ENCODE measurements at places on chromosomes 7 and 10. TPM values are rescaled to one million over a fixed set of nuclear protein-coding genes. Genes with fewer than 3 reads are reported as not detected.

DNA sequence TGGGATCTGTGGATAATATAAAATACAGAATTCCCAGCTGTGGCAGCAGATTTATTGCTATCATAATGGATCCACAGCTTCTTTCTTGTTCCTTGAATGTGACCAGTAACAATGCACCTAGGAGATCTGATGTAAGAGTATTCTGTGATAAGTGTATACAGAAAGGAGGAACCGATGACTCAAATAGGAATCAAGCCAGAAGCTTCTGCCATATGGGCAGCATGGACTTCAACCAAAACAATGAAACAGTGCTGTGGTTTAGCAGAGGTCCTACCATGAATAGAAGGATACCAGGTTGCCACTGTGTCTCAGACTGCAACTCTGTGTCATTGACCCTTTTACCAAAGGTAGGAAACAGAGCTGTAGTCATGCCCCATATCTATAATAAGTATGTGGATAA is 81.8 kb downstream of the PTPRZ1 start:
- DNase-seq = no peak

DNA sequence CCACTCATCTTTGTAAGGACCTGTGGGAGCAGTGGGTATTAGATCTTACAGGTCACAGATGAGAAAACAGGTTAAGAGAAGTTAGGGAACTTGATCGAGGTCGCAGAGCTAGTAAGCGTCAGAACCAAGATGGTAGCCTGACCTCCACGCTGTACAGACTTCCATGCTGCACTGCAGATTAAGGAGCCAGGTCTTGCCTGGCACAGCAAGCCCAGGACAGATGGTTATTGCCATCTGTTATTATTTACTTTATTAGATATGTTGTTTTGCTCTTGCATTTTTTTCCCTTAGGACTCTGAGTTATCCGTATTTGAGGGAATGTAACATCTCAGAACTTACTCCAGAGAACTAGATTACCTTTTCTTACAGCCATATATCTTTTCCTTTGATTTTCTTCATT is 147.2 kb downstream of the NSUN6 start:
- no peak for DNase-seq

- no peak for DNase-seq
These were observed 119.0 kb downstream of the HTR7 start for GRCh38 chr10:90738885-90739284.

DNA sequence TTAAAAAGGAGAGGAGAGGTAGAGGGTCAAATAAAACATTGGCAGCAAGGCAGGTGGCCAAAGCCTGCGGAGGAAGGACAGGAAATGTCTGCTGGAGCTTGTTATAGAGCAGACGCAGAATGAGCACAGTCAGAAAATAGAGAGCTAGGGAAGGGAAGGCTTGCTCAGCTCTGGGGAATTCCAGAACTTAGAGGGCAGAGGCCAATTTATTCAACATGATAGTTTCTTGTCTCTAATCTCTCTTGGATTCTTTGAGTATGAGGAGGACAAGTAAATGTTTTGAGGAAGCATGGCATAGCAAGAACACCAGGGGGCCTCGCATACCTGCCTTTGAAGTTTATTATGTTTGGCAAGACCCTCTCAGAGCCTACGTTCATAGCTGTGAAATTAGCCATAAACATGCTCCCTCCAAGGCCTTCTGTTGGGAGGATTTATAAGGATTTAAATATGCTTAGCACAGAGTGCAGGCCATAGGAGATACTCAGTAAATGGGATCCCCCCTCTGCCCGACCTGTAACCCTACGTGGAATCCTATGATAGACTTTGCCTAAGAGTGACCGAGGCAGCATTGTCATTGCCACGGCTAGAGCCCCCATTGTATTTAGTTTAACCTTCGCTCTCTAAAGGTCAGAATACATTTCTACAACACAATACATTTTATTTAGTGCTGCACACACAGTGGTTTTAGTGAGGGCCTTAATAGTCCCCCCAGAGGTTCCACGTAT is 293.9 kb downstream of the CCDC3 start:
- DNase-seq = no peak

ASB10 gene
- not detected for total RNA-seq

GPR146 gene
- total RNA-seq = 44.2 TPM
